ENCODE measurements at places on chromosomes 4 and X.

GRCh38 chrX:20477836-20478524 lies 211.3 kb upstream of the RPS6KA3 start:
- DNase-seq, result no peak

GRCh38 chr4:167775375-167775774 lies 317.0 kb upstream of the ANXA10 start:
- no peak for DNase-seq

GRCh38 chr4:153780876-153781275 lies 8.0 kb downstream of the SFRP2 start:
- no peak for DNase-seq

DNA sequence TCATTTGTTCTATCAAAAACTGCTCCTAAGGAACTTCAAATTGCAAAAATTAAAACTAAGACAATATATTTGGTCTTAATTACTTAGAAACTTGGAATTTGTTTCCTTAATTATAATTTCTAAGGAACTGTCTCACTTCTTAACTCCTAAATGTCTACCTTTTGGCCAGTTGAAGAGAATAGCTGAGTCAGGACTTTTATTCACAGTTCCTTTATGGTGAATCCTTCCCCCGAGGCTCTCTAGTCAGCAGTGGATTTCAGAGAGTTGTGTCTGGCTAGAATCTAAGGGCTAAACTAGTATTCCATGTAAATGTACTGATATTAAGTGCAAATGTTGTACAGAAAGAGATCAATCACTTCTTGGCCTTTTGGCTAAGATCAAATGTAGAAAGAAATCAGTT lies 69.3 kb downstream of the AMMECR1 start:
- no peak for DNase-seq

DNA sequence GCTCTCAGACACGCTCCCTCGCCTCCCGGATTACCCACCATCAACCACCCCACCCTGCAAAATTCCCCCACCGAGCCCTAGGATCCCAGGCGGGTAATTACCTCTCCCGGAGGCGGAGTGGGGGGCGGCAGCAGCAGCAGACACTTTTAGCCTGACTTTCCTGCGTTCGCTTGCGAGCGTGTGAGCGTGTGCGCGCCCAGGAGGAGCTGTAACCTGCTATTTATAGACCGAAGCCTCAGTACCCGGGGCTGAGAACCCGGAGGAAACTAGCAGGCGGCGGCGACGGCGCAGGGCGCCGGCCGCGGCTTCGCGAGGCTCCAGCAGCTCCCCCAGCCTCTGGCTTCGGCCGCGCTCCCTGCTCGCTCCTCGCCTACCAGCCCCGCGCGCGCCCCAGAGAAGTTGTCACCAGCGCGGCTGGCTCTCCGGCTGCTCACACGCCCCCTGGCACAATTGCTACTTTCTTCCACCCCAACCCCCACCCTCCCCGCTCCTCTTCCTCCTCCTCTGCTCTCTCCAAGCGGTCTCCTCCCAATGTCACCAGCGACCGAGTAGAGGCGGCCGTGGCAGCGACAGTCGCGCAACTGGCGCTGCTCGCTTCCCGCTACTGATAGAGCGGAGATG lies at the start of gene INPP4B:
Gene INPP4B, minus strand, starts transcription at position 194 of the 621 bp plus-strand sequence.
- peak; percentile 30 for DNase-seq

DNA sequence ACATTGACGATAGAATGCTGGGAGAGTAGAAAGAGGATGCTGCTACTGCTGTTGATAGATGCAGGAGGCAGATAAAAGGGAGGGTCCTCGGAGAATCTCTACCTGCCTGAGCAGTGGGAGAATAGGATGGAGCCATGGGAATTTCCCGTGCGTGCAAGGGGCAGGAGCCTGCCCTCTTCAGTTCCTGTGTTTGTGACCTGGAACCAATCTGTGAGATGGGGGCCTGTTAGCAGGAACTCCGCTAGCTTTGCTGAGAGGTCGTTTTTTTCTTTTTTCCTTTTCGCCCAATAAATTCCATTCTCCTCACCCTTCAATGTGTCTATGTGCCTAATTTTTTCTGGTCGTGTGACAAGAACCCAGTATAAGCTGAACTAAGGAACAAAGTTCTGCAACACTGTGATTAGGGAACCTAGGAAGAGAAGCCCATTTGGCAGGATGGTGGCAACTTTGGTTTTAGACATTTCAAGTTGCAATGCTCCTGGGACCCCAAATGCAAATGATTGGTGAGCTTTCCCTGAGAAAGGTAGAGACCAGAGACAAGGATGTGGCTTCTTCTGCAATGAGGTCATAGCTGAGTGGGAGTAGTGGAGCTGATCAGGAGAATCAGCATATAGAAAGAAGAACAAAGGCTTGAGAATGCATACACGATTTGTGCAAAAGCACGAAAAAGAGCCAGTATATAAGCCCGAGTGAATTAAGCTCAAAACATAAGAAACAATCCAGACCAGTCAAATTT lies 23.9 kb downstream of the SLC39A8 start:
- DNase-seq, result no peak

GRCh38 chr4:182938205-182938645 lies 21.0 kb upstream of the DCTD start:
- DNase-seq, result peak; percentile 22

GRCh38 chr4:6561706-6562371 lies 13.2 kb upstream of the MAN2B2 start:
- no peak for DNase-seq

- DNase-seq, result no peak
These were observed 76.1 kb downstream of the BCOR start for GRCh38 chrX:40021647-40022046.

- DNase-seq, result no peak
These were observed 264.2 kb downstream of the CAMK2D start for GRCh38 chr4:113497154-113497884.

GRCh38 chrX:8728932-8729535 lies 2.9 kb downstream of the ANOS1 start:
- no peak for DNase-seq

DNA sequence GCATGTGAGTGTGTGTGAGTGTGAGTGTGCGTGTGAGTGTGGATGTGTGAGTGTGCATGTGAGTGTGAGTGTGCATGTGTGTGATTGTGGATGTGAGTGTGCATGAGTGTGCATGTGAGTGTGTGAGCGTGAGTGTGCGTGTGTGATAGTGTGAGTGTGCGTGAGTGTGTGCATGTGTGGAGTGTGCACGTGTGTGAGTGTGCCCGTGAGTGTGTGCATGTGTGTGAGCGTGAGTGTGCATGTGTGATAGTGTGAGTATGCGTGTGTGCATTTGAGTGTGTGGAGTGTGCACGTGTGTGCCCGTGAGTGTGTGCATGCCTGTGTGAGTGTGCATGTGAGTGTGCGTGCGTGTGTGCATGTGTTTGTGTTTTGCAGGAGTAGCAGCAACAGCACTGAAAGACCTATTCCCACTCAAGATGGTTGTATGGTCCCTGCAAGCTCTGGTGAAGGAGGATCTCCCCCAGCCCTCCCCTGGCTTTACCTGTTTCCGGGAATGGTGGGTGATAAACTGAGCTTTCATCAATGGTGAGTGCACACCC lies 30.7 kb upstream of the HELT start:
- no peak for DNase-seq

DNA sequence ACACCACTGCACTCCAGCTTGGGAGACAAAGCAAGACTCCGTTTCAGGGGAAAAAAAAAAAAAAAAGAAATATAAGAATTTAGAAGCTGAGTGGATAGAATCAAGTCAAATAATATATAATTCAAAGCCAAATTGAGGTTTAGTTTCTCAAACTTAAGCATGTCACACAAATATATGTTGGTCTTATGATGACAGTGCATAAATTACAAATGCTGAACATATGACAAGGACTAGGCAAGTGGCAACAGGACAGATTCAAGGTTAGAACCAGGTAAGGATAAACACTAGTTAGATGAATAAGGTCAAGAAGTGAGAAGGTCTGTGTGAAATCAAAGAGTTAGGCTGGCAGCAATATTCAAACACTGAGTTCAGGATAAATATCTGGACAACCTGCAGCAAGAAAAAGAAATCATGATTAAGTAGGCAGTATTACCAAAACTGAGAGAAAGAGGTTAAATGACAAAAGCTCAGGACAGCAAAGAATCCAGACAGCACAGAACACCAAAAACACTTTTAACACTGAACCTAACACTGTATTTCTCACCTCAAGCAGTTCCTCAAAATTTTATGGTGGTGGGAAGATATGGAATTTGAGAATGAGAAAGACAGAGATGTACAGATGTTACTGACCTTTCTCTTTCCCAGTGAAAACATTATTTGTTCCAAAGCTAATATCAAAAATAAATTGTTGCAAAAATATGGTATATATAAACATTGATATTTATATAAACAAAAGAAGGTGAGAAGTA lies 45.4 kb downstream of the ANKRD17 start:
- DNase-seq, result no peak

DNA sequence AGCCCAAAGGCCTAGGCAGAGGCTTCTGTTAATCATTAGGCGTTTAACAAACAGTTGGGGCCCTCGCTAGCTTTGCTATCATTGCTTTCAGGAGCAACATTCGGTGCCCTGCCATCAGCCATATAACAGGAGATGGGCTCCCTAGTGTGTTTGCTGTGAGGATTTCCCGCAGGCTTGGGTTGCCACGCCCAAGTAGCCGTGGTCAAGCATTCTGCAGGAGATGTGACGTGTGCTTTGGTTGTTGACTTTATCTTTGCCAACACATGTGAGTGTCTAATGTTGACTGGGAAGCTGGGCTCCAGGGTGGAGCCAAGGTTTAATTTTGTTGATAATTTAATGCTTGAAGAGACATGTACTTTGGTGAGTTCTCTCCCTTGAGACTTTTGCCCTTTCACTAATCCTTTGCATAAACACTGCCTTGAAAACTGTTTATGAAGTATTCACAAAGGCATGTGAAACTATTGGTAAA lies 184.6 kb upstream of the KIT start:
- no peak for DNase-seq

DNA sequence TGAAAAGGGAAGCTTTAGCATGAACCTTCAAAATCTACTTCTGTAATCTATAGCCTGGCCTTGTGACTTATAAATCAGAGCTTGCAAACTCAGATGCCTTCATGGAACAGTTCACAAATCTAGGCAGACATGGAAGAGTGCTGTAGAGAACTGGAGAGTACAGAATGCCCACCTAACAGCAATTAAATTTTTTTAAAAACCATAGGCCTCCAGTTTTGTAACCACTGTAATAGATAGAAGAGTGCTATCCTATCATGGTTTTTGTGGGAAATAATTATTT lies 10.4 kb downstream of the MTMR1 start:
- no peak for DNase-seq

DNA sequence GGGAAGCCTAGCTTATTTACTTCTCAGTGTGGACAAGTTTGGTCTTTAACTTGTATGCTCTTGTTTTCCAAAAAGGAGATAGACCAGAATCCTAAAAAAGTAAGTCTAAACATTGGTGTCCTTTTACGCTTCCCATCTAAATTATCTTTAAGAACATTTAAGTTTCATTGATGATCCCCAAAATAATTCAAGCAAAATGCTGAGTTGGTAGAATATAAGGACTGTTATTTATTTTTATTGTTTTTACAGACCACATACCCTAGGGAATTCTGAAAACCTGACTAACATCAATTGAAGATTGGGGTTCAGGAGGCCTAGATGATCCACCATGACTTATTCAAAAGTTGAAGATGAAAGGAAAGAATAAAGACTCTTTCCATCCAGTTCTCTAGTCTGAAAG lies 653.0 kb downstream of the CCSER1 start:
- no peak for DNase-seq

DNA sequence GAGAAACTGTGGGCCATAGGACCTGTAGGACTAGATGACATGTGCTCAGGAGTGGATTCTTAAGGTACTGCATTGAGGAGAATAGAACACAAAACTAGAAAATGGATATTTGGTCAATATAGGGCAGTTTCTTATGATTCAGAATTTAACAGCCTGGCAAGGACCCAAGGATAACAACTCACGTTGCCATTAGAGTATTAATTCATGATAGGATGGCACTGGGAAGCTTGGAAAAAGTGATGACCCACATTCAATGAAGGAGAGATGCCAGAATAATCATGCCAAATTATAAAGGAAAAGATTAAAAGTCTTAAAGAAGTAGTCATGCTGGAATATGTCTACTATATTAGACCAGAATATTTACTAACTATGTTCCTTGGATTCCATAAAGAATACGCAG lies 594.5 kb downstream of the ANKRD50 start:
- DNase-seq, result no peak

DNA sequence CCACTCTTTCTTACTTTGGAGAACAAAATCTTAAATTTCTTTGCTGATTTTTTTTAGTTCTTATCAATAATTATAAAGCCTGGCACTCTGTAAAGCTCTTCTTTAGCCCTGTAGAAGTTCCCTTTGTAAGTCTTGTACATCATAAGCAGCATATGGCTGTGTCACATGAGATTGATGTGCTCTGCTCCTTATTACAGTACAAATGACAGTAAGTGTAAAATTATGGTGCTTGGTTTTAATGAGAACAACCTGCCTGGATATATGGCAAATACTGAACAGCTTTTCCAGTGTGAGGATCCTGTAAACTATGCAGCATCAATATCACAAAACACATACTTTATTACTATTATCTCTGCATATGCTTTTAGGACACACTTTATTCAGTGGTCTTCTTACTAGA lies 145.9 kb upstream of the GNPDA2 start:
- DNase-seq, result no peak

GRCh38 chr4:24794051-24794450 lies 1.3 kb upstream of the SOD3 start:
- no peak for DNase-seq

GRCh38 chrX:36961590-36961989 lies 46.6 kb upstream of the FAM47C start:
- DNase-seq, result no peak

- DNase-seq, result peak; percentile 10
These were observed 35.7 kb upstream of the INTS6L start for GRCh38 chrX:135484641-135485289.

- peak; percentile 35 for DNase-seq
These were observed 246.6 kb downstream of the OPHN1 start for GRCh38 chrX:68186552-68187262.

DNA sequence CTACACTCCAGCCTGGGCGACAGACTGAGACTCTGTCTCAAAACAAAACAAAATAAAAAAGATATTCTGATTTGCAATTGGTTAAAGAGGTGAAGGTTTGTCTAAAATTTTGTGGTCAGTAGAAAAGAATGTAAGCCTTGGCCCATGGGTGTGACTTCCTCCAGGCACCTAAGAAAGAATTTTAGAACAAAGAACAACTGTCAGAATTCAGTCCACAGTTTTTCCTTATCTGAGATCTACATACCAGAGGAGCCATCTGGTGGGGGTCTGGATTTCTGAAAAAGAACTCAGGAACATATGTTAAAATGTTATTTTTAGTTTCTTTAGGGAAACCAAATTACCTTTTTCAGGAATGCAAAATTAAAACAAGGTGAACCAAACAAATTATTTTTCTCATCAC lies 434.1 kb downstream of the ANKRD50 start:
- DNase-seq, result peak; percentile 57

DNA sequence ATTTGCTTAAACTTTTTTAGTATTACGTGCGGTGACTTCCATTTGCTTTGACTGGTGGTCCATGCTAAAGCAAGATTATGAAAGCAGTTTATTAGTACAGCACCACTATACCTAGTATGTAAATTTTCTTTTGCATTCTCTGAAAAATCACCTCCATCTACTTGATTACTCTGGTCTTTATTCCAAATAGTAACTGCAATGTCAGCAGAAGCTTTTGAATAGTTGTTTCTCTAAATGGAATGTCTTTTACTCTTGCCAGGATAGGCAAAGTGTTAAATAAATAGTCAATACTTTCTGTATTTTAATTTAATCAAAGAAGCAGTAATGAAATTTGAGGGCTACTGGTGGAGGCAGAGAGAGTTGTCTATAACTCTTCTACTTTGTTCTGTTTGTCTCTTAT lies 167.2 kb upstream of the SLC4A4 start:
- DNase-seq, result no peak

All from NCI-H226 (cell line).